ENCODE measurements at places on chromosomes 6 and 20.

GRCh38 chr6:141475259-141475658, 657.5 kb upstream of the GJE1 start:
- DNase-seq = no peak

DNA sequence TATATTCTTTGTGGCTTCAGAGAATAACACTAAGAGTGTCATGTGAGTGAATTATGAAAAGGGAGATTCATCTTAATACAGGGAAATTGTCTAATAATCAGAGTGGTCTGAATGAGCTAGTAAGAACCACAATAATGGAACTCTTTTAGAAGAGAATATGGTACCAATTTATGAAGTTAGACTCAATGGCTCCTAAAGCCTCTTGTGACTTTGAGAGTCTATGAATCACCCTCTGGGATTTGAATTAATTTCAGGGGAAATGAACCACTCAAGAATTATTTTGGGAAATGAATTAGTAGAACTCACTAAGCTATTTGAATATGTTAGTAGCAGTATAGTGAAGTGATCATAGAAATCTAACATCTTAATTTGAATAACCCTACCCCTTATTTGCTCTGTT, 14.3 kb downstream of the PCMT1 start:
- no peak for DNase-seq

GRCh38 chr20:57849121-57849520, 139.3 kb upstream of the PMEPA1 start:
- DNase-seq = no peak

- no peak for DNase-seq
Measured at GRCh38 chr6:85574932-85575598, 18.6 kb downstream of the SNX14 start.

- no peak for DNase-seq
Measured at GRCh38 chr6:16121339-16121738, 7.5 kb upstream of the MYLIP start.

DNA sequence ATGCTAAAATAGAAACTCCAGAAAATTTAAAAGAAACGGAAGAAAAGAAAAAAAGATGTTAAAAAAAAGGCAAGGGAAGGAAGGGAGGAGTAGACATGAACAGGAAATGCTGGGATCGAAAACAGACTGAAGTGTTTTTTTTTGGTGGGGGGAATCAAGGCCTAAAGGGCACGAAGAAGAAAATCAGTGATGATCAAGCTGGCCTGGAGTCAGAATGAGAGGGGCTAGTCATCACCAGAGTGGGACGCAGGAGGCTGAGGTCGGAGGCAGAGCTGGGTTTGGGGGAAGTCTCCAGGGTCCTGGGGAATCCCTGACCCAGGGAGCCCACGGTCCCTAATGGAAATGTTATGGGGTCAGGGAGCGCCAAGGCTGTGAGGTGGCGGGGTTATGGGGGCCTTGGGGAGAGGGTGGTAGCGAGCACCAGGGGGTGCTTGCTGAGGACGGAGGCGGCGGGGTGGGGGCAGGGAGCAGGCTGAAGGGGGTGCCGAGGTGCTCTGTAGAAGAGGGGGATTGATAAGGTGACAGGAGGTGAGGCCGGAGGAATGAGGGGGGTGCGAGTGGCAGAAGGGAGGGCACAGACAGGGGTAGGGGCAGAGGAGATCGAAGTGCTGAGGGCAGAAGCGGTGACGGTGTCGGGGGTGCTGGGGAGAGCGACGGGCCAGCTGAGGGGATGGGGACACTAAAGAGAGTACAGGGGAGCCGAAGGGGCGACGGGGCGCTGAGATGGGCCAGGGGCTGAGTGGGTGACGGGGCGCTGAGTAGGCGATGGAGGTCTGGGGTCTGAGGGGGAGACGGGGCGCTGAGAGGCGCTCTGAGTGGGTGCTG, 684 bp downstream of the ZNFX1 start:
- peak; percentile 26 for DNase-seq

DNA sequence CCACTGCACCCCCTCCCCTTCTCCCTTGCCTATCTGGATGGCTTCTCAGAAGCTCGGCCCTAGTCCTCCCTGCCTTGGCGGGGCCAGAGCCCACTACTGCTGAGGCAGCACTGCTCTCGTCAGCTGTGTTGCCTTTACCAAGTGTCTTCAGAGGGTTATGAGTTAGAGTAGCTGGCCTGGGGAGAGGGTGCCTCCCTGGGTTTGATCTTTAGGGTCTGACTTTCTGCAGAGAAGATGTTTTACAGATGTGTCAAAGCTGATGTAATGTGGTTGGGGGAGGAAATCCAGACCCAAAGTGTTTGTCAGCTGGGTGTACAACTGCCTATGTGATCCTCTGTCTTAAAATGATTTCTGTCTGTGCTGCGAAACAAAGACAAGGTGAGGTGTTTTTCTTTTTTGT, 30.4 kb upstream of the PI16 start:
- DNase-seq = no peak

- DNase-seq = no peak
Measured at GRCh38 chr6:137230956-137231555, 11.9 kb upstream of the IFNGR1 start.

- no peak for DNase-seq
Measured at GRCh38 chr20:57214427-57214826, 52.0 kb downstream of the BMP7 start.

DNA sequence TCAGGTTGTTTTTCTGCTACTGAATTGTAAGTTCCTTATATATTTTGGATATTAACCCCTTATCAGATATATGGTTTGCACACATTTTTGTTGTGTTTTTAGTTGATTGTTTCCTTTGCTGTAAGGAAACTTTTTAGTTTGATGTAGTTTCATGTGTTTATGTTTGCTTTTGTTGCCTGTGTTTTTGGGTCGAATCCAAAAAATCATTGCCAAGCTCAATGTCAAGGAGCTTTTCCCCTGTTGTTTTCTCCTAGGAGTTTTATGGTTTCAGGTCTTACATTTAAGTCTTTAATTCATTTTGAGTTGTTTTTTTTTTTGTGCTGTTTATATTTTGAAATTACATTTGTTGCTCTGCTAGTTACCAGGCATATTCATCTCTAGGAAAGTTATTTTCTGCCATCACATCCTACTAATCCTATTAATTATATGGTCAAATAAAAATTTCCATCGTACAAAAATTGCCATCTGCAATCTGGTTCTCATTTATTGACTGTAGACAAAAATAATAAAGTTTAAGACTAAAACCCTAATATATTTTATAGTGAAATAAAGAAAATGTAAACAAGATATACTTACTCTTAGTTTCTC, 103.8 kb upstream of the FAM184A start:
- DNase-seq = no peak

GRCh38 chr6:118042855-118043254, 135.8 kb downstream of the SLC35F1 start:
- no peak for DNase-seq

- DNase-seq = peak; percentile 23
Measured at GRCh38 chr6:52020945-52021570, 66.4 kb downstream of the PKHD1 start.

- DNase-seq = no peak
Measured at GRCh38 chr6:44400572-44400971, 13.1 kb downstream of the CDC5L start.

GRCh38 chr6:88031550-88031949, 16.1 kb upstream of the SPACA1 start:
- no peak for DNase-seq

DNA sequence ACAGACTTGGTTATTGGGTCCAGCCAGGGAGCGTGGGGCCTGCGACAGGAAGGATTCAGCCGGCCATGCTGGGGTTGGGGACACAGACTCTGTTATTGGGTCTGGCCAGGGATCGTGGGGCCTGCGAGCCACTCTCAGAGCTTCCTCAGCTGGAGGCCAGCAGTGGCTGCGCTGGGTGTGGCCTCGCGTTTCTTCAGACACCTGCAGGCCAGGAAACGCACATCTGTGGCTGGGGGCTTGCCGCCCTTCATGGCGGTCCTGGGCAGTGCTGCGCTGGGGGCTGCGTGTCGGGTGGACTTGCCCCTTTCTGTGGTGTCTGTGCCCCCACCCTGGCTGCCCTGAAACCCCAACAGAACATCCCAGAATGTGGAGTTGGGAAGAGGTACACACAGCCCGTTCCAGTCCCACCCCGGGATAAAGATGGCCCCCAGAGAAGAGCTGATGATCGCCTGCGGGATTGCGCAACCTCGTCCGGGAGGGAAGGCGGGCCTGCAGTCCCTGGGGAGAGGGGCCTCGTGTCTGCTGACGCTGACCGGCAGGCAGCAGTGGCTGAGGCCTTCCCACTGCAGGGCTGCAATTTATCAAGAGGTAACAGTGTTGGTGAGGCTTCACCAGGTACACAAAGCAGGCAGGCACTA, 16.9 kb upstream of the MTG2 start:
- DNase-seq = no peak

GRCh38 chr6:112931832-112932231, 584.7 kb downstream of the RFPL4B start:
- DNase-seq = no peak

DNA sequence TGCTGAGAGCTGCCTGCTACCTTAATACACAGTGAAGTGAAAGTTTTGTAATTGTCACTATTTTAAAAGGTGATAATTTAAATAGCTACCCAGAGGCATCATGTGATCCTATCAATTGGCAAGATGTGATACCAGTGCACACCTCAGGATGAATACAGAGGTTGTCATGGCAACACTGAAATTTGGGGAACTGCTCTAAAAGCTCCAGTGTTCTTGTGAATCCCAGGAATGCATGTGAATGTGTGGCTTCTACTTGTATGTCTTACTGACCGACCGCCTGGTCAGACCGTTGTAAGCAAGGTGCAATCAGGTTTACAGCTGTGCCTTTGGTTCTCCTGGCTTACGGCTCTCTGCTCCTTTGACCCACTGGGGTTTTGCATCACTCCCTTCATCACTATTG, 146.3 kb upstream of the GJE1 start:
- DNase-seq = no peak

- no peak for DNase-seq
Measured at GRCh38 chr6:6840831-6841291, 252.3 kb downstream of the LY86 start.

DNA sequence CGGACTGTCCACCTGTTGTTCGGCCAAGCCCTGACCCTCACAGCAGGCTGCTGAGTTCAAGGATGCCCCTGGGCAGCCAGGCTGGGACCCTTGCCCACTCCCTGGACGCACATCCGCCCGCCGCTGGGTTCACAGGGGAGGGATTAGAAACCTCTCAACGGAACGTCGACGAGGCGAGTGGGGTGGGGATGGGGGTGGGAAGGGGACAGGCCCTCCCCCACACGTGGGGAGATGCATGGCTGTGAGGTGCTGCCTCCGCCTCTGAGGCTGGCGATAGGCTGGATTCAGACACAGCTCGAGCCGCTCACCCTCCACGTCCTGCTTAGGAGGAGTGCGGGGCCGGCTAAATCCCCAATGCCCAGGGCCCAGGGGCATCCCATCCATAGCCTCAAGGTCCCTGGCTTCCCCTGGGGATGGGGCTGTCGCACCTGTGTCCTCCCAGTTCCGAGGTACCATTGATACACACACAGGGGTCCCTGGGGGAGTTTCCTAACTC, 90.6 kb upstream of the BHLHE23 start:
- DNase-seq = no peak

DNA sequence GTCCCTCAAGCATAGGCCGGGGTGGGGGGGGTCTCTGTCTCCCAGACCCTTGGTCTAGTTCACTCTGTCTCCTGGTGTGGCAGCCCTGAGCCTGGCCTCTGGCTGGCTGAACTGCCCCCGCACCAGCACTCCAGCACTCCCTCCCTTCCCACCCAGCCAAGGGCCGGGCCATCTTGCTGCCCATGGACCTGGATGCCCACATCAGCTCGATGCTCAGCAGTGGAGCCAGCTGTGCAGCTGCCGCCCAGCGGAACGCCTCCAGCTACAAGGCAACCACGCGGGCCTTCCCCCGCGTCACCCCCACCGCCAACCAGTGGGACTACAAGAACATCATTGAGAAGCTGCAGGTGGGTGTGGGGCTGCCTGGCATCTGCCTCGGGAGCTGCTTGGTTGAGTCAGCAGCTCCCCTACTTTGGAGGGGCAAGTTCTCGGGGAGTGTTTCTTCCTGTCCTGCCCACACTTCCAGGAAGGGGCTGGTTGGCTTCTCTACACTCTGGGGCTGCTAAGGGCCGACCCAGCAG, 28.4 kb downstream of the UQCC2 start:
- DNase-seq = no peak

GRCh38 chr20:47004179-47004578, 109.5 kb downstream of the EYA2 start:
- DNase-seq = no peak

DNA sequence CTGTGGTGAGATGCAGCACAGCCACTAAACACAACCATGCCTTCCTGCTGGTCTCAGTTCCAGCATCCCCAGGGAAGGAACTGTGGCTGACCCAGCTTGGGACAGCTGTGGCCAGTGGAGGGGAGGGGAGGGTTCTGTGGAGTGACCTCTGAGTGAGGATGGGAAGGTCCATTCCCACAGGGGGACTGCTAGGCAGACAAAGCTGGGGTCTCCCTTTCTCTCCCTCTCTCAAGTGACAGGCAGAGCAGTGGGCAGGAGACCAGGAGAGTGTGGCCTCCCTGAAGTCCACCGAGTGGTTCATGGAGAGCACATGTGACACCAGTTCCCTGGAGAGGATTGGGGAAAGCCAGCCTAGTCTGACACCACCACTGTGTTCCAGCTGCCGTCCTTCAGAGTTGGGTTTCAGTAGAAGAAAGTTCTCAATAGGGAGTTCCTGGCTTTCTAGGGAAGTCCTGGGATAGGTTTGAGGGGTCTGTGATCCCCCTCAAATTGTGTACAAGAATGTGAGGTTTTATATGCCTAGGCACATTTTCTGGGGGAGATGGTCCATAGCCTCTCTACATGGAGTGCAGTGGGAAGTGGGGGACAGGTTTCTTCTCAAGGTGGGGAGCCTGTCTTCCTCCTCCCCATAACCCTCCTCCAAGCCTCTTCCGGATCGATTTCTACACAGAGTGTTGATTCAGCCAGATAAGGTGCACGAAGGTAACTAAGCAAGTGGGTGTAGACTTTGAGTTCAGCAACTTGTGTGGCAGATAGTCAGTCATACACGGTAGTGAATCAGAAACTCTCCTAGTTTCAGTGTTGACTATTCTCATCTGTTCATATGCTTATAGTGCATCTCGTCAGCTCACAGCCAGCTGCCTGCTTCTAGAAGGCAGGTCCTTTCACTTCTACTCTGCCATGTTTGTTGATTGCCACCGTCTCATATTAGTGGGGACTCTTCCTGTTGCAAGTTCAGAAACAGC, 18.9 kb downstream of the MANBAL start:
- DNase-seq = no peak

DNA sequence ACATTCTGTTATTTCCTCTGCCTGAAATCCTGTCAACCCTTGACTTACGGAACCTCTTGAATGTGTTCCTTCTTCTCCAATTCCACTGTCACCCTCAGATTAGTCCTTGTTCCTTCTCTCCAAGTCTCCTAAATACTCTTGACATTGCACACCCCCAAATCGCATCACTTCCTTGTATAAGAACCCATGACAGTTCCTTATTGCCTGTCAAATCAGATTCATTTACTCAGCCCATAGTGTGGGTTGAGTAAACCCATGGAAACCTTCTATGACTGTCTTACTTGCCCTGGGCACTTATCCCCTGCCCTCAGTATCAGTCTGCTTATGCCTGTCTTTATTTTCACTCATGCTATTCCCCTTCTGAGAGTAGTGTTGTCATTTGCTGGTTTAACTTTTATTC, 40.5 kb downstream of the ARMC2 start:
- DNase-seq = no peak

GRCh38 chr20:12358006-12358654, 440.4 kb downstream of the BTBD3 start:
- no peak for DNase-seq
